ENCODE measurements at places on chromosomes 16 and 17.

GRCh38 chr16:51982715-51983680 is 563.9 kb downstream of the TOX3 start:
- DNase-seq = no peak

- DNase-seq = no peak
These were observed 1525.3 kb downstream of the CDH8 start for GRCh38 chr16:60510941-60511340.

DNA sequence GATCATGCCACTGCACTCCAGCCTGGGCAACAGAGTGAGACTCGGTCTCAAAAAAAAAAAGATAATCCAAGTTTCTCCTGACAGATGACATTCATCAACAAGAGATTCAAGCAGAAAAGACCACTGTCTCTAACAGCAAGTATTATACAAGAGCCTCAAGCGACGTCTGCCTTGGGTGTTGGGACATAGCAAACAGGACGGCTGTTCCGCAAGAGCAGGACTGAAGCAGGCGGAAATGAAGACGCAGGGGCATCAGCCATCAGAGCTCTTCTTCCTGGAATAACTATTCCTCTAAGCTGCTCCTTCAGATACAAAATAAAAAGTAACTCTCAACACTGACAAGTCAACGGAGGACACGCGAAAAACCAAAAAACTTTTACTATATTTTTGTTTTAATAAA is 54.0 kb downstream of the ANKRD11 start:
- DNase-seq = peak; percentile 47

- peak; percentile 81 for DNase-seq
These were observed 75.7 kb upstream of the TMEM132E start for GRCh38 chr17:34503528-34504195.

GRCh38 chr17:31754239-31754945 is 104.7 kb downstream of the COPRS start:
- DNase-seq = no peak

GRCh38 chr16:8957509-8958157 is 6.1 kb downstream of the USP7 start:
- DNase-seq = no peak

DNA sequence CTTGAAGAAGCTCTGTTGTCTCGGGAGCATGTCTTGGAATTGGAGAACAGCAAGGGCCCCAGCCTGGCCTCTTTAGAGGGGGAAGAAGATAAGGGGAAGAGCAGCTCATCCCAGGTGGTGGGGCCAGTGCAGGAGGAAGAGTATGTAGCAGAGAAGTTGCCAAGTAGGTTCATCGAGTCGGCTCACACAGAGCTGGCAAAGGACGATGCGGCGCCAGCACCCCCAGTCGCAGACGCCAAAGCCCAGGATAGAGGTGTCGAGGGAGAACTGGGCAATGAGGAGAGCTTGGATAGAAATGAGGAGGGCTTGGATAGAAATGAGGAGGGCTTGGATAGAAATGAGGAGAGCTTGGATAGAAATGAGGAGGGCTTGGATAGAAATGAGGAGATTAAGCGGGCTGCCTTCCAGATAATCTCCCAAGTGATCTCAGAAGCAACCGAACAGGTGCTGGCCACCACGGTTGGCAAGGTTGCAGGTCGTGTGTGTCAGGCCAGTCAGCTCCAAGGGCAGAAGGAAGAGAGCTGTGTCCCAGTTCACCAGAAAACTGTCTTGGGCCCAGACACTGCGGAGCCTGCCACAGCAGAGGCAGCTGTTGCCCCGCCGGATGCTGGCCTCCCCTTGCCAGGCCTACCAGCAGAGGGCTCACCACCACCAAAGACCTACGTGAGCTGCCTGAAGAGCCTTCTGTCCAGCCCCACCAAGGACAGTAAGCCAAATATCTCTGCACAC is 21.2 kb downstream of the AKAP1 start:
- DNase-seq = peak; percentile 70

- DNase-seq = no peak
These were observed 114.2 kb upstream of the TMEM97 start for GRCh38 chr17:28204751-28205150.

DNA sequence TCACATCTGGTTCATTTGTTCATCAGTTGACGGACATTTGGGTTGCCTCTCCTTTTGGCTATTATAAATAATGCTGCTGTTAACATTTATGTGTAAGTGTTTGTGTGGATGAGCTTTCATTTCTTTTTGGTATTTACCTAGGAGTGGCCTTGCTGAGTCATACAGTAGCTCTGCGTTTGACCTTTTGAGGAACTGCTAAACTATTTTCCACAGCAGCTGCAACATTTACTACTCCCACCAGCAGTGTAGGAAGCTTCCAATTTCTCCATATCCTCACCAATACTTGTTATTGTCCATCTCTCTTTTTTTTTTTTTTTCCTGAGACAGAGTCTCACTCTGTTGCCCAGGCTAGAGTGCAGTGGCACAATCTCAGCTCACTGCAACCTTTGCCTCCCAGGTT is 20.7 kb upstream of the PLCG2 start:
- no peak for DNase-seq

- DNase-seq = no peak
These were observed 154.8 kb upstream of the SOX9 start for GRCh38 chr17:71966055-71966454.

DNA sequence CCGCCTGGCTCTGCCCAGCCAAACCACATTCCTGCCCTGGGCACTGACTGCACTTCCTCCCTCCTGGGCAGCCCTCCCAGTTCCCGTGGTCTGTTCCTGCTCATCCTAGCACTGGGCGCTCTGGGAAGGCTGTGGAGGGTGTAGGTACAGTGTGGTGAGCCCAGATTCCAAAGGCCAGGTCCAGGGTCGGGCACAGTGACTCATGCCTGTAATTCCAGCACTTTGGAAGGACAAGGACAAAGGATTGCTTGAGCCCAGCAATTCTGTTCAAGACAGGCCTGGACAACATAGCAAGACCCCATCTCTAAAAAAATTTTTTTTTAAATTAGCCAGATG is 30.6 kb downstream of the C16orf74 start:
- DNase-seq = no peak

- DNase-seq = no peak
These were observed 9.4 kb downstream of the BAHCC1 start for GRCh38 chr17:81404558-81405165.

DNA sequence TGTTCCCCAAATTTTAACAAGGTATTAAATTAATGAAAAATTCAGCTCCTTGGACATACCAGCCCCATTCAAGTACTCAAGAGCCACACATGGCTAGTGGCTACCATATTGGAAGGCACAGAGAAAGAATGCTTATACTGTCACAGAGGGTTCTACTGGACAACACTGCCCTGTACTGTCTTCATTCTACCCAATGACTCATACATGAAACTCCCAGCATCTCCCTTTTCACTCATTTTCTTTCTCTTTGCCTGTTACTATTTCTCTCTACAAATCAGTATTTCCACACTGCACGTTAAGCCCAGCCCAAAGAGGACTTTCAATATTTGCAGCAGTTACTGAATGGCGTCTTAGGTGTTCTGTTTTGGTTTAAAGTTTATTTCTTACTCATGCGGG is 72.1 kb upstream of the RCVRN start:
- no peak for DNase-seq
